PC-9 (cell line): ENCODE measurements at places on chromosomes 11 and 22. TPM values are rescaled to one million over a fixed set of nuclear protein-coding genes. Genes with fewer than 3 reads are reported as not detected.

- DNase-seq, result no peak
Observed at GRCh38 chr11:58395581-58395980, 11.1 kb downstream of the OR5B3 start.

GRCh38 chr22:43094085-43094484, 4.9 kb upstream of the TTLL1 start:
- DNase-seq, result peak; percentile 98

DNA sequence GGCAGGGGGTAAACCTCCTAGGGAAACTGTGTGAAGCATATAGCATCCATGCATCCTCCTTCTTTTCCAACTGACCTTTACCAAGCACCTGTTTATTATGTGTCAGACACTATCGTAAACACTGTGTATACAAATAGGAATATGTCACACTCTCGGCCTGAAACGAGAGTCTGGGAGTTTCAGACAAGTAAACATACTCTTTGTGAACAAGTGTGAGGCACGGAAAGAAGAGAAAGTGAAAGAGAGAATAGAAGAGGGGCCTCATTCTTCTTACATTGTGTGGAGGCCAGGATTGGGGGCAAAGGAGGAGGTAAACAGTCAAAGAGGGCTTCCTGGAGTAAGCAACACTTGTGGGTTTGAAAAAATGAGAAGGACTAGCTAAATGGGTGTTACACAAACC, 16.4 kb downstream of the CSNK2A3 start:
- DNase-seq, result no peak

DNA sequence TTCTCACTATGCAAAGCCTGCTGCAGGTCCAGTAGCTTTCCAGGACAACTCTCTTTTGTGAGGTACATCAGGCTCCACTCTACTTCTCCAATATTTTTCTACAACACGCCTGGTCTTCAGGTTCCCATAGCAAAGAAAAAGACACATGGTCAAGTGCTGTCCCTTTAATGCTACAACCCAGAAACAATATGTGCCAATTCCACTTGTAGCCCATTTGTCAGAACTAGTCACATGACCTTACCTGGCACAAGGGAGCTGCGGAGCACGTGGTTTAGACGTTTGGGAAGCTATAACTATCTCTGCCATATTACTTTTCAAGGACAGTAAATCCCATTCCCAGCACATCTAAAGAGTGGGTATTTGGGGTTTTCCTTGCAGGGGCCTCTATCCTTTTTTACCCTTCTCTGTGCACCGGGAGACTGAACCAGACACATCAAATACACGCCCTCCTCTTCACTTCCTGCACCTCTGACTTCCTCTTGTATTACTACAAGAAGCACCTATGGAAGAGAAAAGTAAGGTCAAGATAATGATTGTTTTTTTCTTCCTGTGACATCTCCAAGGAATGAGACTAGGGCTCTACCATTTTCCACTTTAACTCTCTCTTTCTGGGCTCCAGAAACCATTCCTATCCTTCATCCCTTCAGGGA, 237.6 kb downstream of the ETS1 start:
- no peak for DNase-seq

RNASEH2C gene
- 31.8 and 42.4 TPM in 2 replicates for total RNA-seq

INS gene
- total RNA-seq, result not detected in 2 replicates
